ENCODE measurements at places on chromosomes 3 and 15.

DNA sequence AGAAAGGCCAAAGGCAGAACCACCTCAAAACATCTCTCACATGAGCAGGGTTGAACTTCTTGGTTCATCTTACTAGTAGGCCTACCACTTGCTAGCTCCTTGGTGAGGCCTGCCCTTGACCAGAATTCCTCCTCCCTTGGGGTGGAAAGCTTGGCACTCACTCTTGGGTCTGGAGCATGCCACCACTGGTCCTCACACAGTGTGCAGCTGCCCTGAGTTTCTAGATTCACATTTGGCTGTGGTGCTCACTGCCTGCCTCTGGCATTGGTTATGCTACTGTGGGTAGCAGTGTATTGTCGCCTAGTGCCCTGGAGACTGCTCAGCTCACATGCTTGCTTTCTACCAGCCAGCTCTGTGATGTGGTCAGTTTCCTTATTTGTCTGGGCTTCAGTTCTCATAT, 23.7 kb downstream of the OXNAD1 start:
- DNase-seq = no peak

DNA sequence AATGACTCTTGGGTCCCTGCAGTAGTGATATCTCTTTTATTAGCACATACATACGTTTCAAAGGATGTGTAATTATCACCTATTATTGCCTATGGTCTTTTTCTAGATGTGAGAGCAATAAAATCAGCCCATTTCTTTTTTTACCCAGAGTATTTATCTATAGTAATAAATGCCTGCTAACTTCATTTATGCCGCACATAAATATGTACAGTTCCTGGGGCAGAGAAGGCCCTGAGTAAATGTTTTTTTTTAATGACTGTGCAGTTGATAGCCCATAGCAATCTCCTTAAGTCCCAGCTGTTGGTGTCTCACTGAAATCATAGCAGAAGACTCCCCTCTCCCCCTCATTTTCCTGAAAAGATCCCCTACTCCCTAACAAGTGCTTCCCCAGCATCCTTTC, 16.7 kb downstream of the RAB8B start:
- DNase-seq = no peak

- no peak for DNase-seq
These were observed 986.5 kb downstream of the TUSC7 start for GRCh38 chr3:117695871-117696645.

GRCh38 chr15:40103864-40104271, 4.8 kb downstream of the BMF start:
- no peak for DNase-seq

- DNase-seq = no peak
These were observed 131.8 kb upstream of the MCTP2 start for GRCh38 chr15:94099574-94099960.

DNA sequence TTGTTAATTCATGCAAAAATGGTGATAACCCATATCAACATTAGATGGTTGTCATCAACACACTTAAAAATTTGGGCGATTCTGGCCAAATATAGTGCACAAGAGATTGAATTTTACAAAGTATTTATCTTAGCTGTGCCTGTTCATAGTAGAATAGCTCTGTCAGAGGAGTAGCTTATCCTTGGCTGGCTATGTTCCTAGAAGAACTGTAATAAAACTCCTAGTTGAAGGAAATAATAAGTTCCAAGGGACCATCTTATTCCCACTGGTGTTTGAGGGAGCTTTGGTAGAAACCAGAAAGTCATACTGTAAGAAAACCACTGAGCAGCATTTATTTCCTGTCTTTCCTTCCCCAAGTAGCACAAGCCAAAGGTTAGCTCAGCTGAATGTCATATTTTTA, 201.8 kb downstream of the GRM7 start:
- peak; percentile 26 for DNase-seq

- DNase-seq = no peak
These were observed 23.7 kb upstream of the SFMBT1 start for GRCh38 chr3:53069422-53070068.

GRCh38 chr3:155070316-155070715, 9.8 kb upstream of the MME start:
- no peak for DNase-seq

- no peak for DNase-seq
These were observed 26.6 kb downstream of the MIX23 start for GRCh38 chr3:122356402-122356801.

- DNase-seq = no peak
These were observed 178.6 kb downstream of the KCNAB1 start for GRCh38 chr3:156298938-156299337.

DNA sequence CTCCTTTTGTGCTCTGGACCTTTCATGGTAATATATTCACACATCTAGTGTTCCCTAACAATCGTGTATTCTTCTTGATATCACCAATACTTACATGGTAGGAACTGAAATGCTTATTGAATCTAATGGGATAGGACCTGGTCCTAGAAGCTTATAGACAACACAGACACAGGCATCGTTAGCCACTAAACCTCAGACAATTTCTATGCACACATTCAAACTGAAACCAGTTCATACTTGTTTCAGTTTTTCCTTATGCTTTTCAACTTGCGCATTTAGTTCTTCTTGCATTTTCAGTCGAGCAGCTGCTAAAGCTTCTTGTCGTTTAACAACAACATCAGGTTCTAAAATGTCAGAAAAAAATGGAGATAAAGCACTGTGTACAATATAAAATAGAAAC, 2.3 kb downstream of the SELENOS start:
- DNase-seq = no peak

DNA sequence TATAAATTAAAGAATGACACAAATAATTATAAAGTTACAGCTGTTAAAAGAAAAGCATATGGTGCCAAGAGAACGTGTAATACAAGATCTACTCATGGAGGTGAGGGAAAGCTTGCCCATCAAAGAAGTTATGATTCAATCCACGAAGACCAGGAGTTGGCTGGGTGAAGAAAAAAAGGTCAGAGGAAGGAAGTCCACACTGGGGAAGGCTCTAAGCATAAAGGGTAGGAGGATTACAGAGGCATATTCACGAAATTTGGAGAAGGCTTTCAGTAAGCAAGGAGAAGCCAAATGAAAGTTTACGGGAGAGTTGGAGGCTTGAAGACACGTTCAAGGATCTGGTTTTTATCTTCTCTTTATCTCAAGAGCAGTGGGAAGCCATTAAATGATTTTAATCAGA, 1.8 kb upstream of the TGFBR2 start:
- peak; percentile 58 for DNase-seq

DNA sequence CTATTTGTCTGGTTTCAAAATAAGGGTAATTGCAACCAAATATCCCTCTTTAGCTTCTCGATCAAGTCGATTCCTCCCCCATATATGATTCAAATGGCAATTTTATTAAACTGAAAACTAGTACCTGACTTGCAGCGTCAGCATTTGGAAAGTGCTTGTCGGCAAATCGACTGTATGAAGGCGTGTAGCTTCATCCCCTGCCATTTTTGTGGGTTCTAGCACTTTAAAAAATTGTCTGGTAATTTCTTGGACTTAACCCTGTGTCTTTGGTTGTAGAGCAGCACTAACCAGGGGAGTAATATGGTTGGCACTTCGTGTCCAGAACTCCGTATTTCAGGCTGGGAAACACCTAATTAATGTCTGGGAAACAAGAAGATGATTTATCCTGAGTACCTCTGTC, 573 bp downstream of the MME start:
- DNase-seq = no peak

Measured in Kasumi-1 (cell line).